ENCODE measurements at places on chromosomes 13 and 19. TPM values are rescaled to one million over a fixed set of nuclear protein-coding genes. Genes with fewer than 3 reads are reported as not detected.
A peak's percentile ranks its signal among the peaks of the same experiment; 100 is the strongest.

Gene DIAPH3
- not detected for total RNA-seq

GRCh38 chr19:482186-483041 lies 13.9 kb upstream of the MADCAM1 start:
- no peaks in the 10 kb centered on the region for H3K27me3 ChIP-seq
- DNase-seq, result no peak
- H3K4me1 ChIP-seq, result no peaks in the 10 kb centered on the region
- no peak overlapping the region for H3K27ac ChIP-seq

DNA sequence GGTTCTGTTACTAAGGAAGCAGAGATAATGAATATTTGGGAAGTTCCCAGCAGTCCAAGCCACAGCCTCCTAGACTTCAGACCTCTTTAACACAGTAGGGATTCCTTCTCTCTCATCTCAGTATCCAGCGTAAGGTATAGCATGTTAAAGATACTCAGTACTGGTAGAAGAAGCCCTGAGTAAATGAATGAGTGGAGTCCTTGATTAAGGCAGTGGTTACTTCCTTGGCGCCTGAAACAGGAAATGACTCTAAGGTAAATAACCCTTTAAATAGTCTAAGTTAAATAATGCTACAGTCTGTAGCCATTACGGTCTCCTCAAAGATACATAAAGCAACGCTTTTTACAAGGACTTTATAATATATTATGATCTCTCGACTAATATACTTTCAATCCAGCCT lies 650.8 kb upstream of the MIR17HG start:
- H3K4me3 ChIP-seq, result no peak overlapping the region
- DNase-seq, result no peak
- H3K36me3 ChIP-seq, result no peaks in the 10 kb centered on the region

DNA sequence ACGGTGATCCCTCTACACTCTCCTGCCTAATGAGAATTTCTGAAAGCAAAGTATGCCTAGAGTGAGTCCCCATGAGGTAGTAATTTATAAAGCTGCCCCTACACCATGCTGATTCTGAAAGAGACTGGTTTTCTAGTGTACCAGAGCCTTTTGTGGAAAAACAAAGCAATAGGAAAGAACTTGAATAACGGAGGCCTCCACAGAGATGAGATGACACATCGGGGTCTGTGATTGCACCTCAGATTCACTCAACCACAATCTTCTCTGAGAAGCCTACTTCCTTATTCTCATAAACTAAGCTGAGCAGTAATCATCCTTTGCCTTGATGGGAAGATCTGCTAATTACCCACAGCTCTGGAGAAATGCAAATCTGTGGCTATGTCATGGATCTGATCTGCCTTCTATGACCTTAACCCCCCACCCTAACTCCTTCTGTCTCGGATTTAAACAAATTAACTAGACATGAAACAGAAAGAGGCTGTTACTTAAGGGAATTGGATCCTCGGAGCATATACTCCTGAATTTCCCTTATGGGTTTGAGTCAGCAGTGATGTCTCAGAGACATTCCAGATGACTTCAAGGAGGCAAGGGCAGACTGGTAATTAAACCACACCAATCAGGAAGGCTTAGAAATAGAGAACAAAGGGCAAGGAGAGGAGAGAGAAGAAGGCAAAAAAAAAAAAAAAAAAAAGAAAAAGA lies 128.0 kb downstream of the DCT start:
- no peak for DNase-seq
- no peaks in the 10 kb centered on the region for H3K27me3 ChIP-seq
- no peaks in the 10 kb centered on the region for H3K36me3 ChIP-seq
- H3K4me3 ChIP-seq, result no peak overlapping the region

Gene LIM2
- not detected for total RNA-seq

GRCh38 chr13:82480415-82480814 lies 1401.9 kb downstream of the SLITRK1 start:
- no peak overlapping the region for H3K4me3 ChIP-seq
- H3K36me3 ChIP-seq, result no peaks in the 10 kb centered on the region
- no peak overlapping the region for H3K27ac ChIP-seq

Gene NMRK2
- total RNA-seq, result not detected

- no peaks in the 10 kb centered on the region for H3K4me1 ChIP-seq
- no peak for DNase-seq
- H3K27ac ChIP-seq, result no peak overlapping the region
- no peaks in the 10 kb centered on the region for H3K27me3 ChIP-seq
- H3K4me3 ChIP-seq, result no peak overlapping the region
Observed at GRCh38 chr13:27854606-27855005, 62.3 kb downstream of the GSX1 start.

Gene FAM174C
- 50.5 TPM for total RNA-seq

- no peaks in the 10 kb centered on the region for H3K4me1 ChIP-seq
- no peak overlapping the region for H3K27ac ChIP-seq
- no peaks in the 10 kb centered on the region for H3K36me3 ChIP-seq
- H3K27me3 ChIP-seq, result no peaks in the 10 kb centered on the region
Observed at GRCh38 chr13:51107996-51108395, 3.1 kb downstream of the C13orf42 start.

- no peak overlapping the region for H3K4me3 ChIP-seq
- no peak for DNase-seq
- no peaks in the 10 kb centered on the region for H3K36me3 ChIP-seq
- no peaks in the 10 kb centered on the region for H3K4me1 ChIP-seq
Observed at GRCh38 chr13:41708713-41709112, 251.4 kb downstream of the RGCC start.

DNA sequence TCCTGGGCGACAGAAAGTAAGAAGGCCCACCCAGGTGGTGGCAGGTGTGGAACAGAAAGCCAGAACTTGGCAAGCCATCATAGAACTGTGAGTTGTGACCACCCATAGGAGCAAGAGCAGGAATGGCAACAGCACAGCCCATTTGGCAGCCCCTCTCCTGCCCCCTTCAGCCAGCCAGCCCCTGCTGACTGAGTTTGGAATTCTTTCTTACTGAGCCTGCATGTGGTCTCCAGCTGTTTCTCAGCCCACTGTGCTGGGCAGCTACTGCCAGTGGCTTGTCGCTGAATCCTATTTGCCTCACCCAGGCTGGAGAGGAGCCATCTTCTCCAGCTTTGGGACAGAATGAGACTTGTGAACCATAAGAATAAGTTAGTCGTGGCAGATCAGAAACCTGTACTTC lies 28.3 kb downstream of the CNMD start:
- no peak for DNase-seq
- no peak overlapping the region for H3K27ac ChIP-seq
- no peaks in the 10 kb centered on the region for H3K36me3 ChIP-seq
- H3K4me1 ChIP-seq, result no peaks in the 10 kb centered on the region
- no peaks in the 10 kb centered on the region for H3K27me3 ChIP-seq
- H3K4me3 ChIP-seq, result no peak overlapping the region

Gene PSG4
- not detected for total RNA-seq

GRCh38 chr13:89380101-89380500 lies 1708.9 kb downstream of the SLITRK5 start:
- H3K27ac ChIP-seq, result no peak overlapping the region
- no peaks in the 10 kb centered on the region for H3K4me1 ChIP-seq
- H3K27me3 ChIP-seq, result no peaks in the 10 kb centered on the region
- H3K36me3 ChIP-seq, result no peaks in the 10 kb centered on the region
- DNase-seq, result no peak
- no peak overlapping the region for H3K4me3 ChIP-seq

DNA sequence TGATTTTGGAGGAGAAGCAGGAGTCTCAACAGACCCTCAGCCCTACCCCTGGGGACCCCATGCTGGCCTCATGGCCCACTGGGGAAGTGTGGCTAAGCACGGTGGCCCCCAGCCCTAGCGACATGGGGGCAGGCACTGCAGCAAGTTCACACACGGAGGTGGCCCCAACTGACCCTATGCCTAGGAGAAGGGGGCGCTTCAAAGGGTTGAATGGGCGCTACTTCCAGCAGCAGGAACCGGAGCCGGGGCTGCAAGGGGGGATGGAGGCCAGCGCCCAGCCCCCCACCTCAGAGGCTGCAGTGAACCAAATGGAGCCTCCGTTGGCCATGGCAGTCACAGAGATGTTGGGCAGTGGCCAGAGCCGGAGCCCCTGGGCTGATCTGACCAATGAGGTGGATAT lies 14.9 kb downstream of the NCAN start:
- H3K4me1 ChIP-seq, result peaks cover 10% of the 10 kb centered on the region
- H3K4me3 ChIP-seq, result no peak overlapping the region
- no peak overlapping the region for H3K27ac ChIP-seq
- no peaks in the 10 kb centered on the region for H3K27me3 ChIP-seq

- H3K27ac ChIP-seq, result no peak overlapping the region
- no peaks in the 10 kb centered on the region for H3K4me1 ChIP-seq
- DNase-seq, result no peak
- H3K27me3 ChIP-seq, result no peaks in the 10 kb centered on the region
Observed at GRCh38 chr13:47707414-47707813, 293.7 kb downstream of the SUCLA2 start.

DNA sequence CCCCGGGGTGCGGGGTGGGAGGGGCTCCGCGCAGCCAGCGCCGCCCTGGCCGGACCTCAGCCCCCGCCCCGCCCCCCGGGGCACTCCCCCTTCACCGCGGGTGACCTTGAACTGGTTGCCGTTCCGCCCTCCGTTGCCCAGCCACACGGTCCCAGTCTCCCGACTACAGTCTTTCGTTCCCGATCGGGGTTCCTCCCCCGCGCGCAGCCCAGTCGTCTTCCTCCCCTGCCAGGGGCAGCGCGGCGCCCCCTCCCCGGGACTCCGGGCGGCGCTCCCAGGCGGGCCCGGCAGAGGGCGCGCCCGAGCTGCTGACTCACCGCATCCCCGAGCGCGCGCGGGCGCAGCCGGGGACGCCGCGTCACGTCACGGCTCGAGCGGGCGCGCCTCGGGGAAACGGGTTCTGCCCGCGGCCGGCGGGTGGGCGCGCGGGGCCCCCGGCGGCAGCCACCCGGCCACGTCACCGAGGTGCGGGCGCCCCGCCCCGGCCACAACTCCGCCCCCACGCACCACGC lies 459 bp downstream of the MIDN start:
- no peaks in the 10 kb centered on the region for H3K36me3 ChIP-seq
- H3K27ac ChIP-seq, result peak overlapping the region; percentile 92
- no peak overlapping the region for H3K4me3 ChIP-seq
- no peaks in the 10 kb centered on the region for H3K27me3 ChIP-seq
- peaks cover 33% of the 10 kb centered on the region for H3K4me1 ChIP-seq

Gene SRRM5
- total RNA-seq, result 0.83 TPM

Gene PRR22
- 5.9 TPM for total RNA-seq

Gene IGSF23
- not detected for total RNA-seq

- H3K27ac ChIP-seq, result no peak overlapping the region
- DNase-seq, result no peak
- no peaks in the 10 kb centered on the region for H3K36me3 ChIP-seq
- H3K4me3 ChIP-seq, result no peak overlapping the region
- H3K27me3 ChIP-seq, result no peaks in the 10 kb centered on the region
- no peaks in the 10 kb centered on the region for H3K4me1 ChIP-seq
Observed at GRCh38 chr19:18185538-18185937, 7.5 kb upstream of the MPV17L2 start.

DNA sequence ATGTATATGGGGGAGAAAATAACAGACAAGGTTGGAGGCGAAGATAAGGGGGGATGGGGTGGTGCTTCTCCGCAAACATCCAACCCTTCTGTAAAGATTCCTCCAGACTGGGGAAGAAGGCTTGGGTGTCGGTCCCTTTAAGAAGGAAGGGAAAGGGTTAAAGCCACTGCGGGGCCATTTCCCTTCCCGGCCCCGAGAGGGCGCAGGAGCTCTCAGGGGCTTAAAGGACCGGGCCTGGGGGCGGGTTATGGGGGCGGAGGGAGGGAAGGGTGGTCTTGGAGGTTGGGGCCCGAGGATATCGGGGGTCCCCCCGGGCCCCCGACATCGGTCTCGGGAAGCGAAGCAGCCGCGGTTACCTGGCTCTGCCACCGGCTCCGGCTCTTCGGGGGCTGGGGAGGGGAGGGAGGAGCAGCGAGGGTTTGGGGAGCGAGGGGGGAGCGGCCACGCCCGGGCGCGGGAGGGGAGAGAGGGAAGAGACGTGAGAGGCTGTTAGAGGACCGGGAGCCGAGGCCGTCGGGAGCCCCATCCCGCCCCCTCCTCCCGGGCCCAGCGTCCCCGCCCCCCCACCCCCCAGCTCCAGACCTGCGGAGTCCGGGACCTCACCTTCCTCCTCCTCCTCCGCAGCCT lies 2.8 kb downstream of the TNNT1 start:
- H3K27me3 ChIP-seq, result peaks cover 18% of the 10 kb centered on the region
- no peak overlapping the region for H3K27ac ChIP-seq

GRCh38 chr19:17751912-17752273 lies 616 bp downstream of the FCHO1 start:
- H3K27ac ChIP-seq, result peak overlapping the region; percentile 79
- H3K4me1 ChIP-seq, result peaks cover 81% of the 10 kb centered on the region
- H3K4me3 ChIP-seq, result peak overlapping the region; percentile 91
- DNase-seq, result no peak
- peaks cover 14% of the 10 kb centered on the region for H3K36me3 ChIP-seq

Gene POU2F2
- total RNA-seq, result 69.3 TPM

Gene ZNF524
- 34.0 TPM for total RNA-seq

- H3K4me3 ChIP-seq, result no peak overlapping the region
- no peaks in the 10 kb centered on the region for H3K36me3 ChIP-seq
- DNase-seq, result no peak
- no peak overlapping the region for H3K27ac ChIP-seq
Observed at GRCh38 chr13:100274942-100275506, 186.1 kb downstream of the PCCA start.

- no peak for DNase-seq
- no peaks in the 10 kb centered on the region for H3K4me1 ChIP-seq
- H3K4me3 ChIP-seq, result no peak overlapping the region
- no peaks in the 10 kb centered on the region for H3K36me3 ChIP-seq
Observed at GRCh38 chr13:102968572-102969228, 97.5 kb downstream of the SLC10A2 start.

Gene SBSN
- not detected for total RNA-seq

Gene SPINT2
- 35.7 TPM for total RNA-seq

GRCh38 chr19:13104848-13105711 lies 2.4 kb upstream of the LYL1 start:
- peaks cover 2% of the 10 kb centered on the region for H3K36me3 ChIP-seq
- H3K4me1 ChIP-seq, result peaks cover 56% of the 10 kb centered on the region
- peak overlapping the region; percentile 73 for H3K4me3 ChIP-seq
- no peak for DNase-seq
- H3K27me3 ChIP-seq, result no peaks in the 10 kb centered on the region
- H3K27ac ChIP-seq, result peak overlapping the region; percentile 48

DNA sequence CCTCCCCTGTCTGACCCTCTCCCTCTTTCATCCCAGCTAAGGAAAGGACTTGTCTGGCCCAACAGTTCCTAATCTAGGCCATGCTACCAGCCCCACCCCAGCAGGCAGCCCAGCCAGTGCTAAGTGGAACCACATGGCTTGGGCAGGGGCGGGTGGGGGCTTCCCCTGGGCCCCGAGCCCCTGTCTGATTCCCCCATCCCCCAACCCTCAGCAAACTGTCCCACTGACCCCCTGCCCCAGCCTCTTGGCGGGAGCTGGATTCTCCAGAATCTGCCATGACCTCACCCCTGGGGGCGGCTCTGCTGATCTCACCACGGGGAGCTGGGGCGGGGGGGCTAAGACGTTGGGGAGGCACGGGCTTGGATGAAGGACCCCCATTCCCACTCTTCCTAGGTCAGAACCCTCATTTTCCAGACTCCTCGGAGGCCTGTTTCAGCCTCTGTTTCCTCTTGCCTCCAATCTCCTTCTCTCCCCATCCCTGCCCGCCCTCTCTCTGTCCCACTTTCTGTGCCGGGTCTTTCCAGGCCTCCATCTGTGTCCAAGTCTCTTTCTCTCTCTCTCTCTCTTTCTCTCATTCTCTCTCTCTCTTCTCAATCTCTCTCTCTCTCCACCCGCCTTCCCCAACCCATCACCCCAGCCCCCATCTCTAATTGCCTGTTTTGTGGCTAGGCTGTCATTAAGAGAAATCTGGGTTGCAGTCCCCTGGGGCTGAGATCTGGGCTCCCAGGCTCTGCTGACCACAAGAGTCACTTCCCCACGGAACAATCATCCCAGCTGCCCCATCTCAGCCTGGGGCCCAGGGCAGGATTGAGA lies 2.7 kb downstream of the COL5A3 start:
- DNase-seq, result no peak
- H3K4me3 ChIP-seq, result no peak overlapping the region
- no peak overlapping the region for H3K27ac ChIP-seq
- H3K36me3 ChIP-seq, result no peaks in the 10 kb centered on the region
- H3K4me1 ChIP-seq, result peaks cover 55% of the 10 kb centered on the region

Gene LILRB5
- 0.52 TPM for total RNA-seq
